ENCODE measurements at places on chromosomes 12 and 14.

- no peak for DNase-seq
Observed at GRCh38 chr12:120890963-120891362, 13.2 kb downstream of the SPPL3 start.

- DNase-seq, result no peak
Observed at GRCh38 chr14:23376482-23377197, at the start of gene CMTM5. Gene CMTM5, plus strand, starts transcription at chr14:23377046. Its CDS starts 206 bp downstream, at chr14:23377252.

DNA sequence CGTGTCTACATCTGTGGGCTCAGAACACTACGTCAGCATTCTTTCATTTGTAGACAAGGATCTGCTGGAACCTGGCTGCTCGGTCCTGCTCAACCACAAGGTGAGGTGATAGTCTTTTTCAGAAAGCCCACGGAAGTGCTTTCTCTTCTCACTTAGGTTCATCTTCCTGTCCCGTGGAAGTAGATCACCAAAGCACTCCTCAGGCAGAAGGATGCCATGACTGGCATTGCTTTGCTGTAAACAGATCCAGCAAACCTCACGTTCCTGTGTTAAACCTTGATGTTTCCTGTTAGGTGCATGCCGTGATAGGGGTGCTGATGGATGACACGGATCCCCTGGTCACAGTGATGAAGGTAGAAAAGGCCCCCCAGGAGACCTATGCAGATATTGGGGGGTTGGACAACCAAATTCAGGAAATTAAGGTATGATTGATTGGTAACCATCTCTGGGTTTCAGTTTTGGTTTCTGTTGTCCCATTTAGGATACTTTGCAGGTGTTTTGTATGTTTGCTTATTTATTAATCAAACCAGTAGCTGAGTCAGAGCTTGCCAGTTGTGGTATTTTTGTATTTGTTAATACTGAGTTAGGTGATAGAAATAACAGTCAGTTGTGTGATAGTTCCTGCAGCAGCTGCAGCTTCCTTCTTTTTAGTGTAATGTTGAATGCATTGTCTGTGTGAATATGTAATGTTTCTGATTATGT, 7.5 kb downstream of the PSMC1 start:
- no peak for DNase-seq

DNA sequence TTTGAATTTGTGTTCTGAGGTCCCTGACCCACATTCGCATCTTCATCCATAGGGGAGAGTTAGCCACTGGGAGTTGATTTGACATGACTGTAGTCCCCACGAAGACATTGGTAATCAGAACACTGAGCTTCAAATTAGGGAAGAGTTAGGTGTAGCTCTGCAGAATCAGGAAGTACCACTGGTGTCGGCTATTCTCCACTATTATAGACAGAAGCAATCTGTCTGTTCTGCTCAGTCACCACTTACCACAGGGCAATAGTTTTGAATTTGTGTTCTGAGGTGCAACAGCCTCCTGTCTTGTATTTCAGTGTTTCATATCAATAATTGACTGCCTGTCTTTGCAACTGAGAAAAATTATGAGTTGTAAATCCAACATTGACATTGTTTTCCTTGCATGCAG, 407.6 kb downstream of the LRFN5 start:
- DNase-seq, result no peak

GRCh38 chr14:28777471-28778137, 11.0 kb downstream of the FOXG1 start:
- DNase-seq, result no peak

GRCh38 chr12:104796475-104796862, 161.6 kb downstream of the SLC41A2 start:
- DNase-seq, result no peak

DNA sequence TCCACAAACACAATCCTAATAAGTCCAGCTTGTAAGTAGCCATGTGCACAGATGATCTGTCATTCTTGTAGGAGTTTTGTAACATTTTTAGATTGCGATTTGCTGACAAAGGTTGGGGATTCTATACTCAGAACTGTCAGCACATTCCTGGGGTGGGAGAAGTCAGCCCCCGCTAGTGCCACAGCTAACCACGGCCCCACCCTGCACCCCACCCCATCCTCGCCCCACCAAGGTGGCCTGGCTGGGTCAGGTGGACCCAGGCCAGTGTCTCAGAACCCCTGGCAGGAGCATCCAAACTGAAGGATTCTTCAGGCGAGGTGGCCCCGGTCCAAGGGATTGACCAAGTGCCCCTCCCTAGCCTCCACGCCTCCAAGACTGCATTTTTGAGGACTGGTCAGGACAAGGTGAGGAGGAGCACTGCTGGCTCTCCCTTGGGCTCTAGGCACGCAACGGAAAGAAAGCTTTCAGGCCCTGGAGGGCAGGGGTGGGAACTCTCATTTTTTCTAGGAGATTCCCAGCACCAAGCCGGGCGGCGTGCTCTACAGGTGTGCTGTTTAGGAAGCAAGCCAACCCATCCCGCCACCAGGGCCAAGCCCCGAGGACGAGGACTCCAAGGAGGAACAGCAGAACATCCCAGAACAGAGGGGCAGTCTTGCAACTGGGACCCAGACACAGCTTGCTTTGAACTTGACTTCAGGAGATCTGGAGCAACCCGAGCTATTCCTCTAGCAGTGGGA, 172.8 kb downstream of the BCL11B start:
- DNase-seq, result no peak

GRCh38 chr14:82223276-82223675, 689.6 kb upstream of the SEL1L start:
- DNase-seq, result no peak

DNA sequence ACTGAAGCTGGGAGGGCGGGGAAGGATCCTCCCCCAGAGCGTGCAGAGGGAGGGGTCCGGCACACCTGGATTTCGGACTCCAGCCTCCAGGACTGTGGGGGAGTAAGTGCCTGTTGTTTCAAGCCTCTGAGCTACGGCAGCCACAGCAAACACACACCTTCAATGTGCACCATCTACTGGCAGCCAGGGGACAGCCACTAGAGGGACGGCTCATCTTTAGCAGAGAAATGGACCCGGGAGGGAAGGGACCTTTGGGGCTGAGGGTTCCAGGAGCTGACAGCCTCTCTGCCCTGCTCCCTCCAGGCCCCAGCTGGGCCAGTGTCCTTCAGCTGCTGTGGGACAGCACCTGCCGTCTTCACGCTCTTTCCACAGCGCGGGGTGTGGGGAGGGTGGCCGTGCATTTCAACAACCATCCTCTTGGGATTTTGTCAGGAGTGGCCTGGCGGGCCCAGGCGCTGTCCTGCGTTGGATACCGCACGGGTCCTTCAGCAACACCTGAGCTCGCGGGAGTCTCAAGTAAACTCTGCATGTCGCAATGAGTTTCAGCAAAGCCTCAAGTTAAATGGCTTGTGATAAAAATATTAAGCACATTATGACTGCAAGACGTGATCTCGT, 209.2 kb upstream of the C14orf180 start:
- DNase-seq, result no peak

GRCh38 chr12:26152507-26153102, 27.8 kb upstream of the BHLHE41 start:
- no peak for DNase-seq

DNA sequence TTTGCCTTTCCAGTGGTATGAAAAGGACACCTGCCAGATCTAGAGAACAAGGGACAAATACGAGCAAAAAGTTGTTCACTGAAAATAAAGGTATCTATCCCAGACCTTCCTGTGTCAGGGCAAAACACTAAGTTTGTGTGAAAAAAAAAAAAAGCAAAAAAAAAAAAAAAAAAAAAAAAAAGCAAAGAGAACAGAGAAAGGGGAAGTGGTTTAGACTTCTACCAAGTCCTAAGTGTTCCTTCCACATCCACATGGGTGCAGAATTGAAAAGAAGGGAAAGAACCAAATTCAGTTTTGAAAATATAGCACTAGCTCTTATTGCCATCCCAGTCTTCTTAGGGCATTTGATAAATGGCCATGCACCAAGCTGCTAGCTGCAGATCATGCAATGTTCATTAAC, 41.7 kb downstream of the ZCRB1 start:
- no peak for DNase-seq

GRCh38 chr12:46414591-46415268, 42.2 kb upstream of the SLC38A2 start:
- DNase-seq, result no peak

- no peak for DNase-seq
Observed at GRCh38 chr12:128073937-128074336, 193.0 kb upstream of the TMEM132C start.
